ENCODE measurements at places on chromosomes 6 and 20.

DNA sequence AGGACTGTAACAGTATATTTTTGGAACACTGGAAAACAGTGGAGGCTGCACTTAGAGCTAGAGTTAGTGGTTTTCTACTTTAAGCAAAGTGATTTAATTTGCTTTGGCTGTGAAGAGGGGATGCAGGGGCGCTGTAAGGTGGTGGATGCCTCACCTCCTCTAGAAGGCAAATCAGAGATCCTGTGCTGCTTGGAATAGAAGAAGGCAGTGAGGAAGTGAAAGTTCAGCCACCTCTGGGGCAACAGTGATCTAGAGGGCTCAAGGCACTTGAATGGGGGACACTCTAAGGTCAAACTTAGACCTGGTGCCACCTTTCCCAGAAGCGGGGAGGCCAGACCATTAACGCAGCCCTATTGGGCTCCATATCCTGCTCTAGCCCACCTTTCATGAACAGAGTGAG, 19.0 kb upstream of the SNRPB2 start:
- DNase-seq: no peak

- no peak for DNase-seq
Measured at GRCh38 chr6:170095273-170095981, 195.5 kb downstream of the DLL1 start.

DNA sequence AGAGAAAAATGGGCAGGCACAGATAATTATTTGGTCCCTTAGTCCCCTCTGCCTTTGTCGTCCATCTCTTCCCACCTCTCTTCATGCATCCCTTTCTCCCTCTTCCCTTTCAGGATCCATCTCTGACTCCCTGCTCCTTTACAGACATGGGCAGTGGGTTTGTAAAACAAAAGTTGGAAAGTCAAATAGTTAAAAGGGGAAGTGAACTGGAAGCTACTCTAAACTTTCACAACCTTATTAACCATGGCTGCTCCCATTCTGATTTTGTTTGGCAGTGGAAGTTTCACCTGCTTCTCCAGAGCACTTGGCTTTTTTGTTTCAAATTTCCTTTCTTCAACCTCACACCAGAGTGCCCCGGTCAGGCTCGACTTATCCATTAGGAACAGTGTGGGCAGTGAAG, 1.2 kb downstream of the HLA-DQA2 start:
- no peak for DNase-seq

DNA sequence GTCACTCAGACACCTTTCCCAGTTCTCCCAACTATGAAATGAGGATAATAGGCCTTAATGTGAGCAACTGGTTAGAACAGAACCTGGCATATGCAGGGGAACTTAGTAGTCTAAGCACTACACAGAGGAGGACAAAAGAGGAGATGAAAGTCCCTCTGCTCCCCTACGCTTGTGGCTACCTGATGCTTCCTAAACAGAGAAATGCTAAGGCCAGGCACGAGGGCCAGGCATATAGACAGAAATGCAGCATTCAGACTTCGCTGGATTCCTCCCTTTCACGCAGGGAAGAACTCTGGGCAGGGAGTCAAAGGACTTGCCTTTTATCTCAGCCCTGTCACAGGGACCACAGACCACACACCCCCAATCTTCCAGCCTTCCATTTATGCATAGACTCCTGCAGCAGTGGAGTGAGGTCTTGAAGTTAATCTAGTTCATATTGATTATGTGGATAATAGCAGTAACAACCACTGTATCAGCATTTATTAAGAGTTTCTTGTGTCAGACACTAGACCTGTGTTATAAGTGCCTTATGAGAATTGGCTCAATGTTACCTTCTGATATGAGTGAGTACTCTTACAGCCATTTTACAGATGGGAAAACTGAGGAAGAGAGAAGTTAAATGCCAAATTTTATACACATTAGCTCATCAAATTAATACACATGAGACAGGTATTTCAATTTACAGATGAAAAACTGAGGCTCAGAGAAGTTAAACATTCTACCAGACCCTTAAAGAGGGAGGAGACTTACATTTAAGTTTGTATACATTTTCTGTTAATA, 27.0 kb upstream of the TRAF3IP2 start:
- DNase-seq: no peak

DNA sequence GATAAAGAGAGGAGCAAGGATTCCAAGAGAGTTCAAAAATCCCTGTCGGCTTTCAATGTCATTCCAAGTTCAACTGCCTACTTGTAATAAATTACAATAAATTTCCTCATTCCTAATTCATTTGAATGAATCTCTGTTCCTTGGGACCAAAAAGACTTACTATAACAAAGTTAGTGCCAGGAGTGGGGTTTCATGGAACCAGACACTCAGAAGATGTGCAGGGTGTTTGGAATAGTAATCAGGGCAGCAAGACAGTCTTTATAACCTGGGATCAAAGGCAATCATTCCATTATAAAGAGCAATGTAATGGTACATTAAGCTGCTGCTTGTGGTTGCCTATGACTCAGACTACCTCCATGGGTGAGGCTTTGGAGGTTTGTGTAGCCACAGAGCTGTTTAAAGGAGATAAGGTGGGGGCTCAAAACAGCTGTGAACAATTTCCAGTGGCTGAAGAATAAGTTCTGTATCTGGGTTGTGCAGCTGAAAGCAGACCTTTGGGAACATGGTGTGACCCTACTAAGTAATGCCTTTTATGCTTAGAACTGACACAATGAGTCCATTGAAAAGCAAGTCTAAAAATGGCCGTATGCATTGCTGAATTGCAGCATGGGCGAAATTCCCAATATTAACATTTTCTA, 159.9 kb downstream of the LINC00237 start:
- no peak for DNase-seq

GRCh38 chr6:165458134-165458533, 148.7 kb upstream of the C6orf118 start:
- DNase-seq: no peak

DNA sequence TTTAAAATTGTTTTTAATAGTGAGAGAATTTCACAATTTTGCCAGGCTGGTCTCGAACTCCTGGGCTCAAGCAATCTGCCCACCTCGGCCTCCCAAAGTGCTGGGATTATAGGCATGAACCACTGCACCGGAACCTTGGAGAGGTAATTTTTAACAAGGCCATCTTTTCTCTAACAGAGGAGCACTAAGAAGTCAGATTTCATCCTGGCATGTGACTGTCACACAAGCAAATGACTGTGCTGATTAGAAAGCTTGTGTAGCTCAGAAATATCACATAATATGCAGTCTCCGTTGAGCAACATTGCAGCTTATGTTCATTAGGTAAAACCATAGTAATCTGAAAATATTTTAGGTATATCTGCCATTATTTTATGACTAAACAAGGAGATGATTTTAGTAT, 156.0 kb downstream of the CCDC170 start:
- DNase-seq: no peak

GRCh38 chr6:81293896-81294295, 458.6 kb downstream of the TENT5A start:
- DNase-seq: no peak

DNA sequence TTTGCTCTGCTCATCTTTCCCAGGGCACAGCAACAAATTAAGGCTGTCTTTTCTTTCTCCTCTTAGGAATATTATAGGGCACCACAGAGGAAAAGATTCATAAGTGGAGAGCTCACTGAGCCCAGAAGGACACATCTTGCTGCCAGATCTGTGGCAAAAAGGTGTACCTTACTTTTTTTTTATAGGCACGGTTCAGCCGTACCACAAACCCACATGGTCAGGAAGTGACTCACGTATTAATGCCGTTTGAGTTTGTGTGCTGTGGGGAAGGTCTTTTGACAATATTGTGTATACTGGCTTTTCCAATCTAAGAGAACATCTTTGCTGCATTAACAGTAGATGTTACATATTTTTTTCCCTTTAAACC, 28.4 kb downstream of the PAQR8 start:
- DNase-seq: peak; percentile 10

GRCh38 chr6:124432620-124433019, 529.6 kb upstream of the RNF217 start:
- DNase-seq: peak; percentile 43

DNA sequence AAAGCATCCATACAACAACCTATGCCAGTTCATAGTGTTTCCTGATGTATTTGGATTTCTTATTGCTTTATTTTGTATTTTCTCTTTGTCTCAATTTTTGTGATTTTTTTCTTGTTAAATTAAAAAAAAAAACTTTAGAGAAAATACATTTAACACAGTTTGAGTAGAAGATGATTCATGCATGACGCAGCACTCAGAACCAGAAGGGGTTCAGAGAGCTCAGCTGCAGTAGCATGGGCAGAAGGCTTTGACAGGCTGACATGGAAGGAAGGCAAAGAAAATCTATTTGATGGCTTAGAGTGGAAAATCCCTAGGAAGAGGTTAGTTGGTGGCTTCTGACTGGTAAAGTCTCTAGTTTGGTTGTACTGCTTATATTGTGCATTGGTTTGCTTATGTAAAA, 207.2 kb upstream of the STXBP5 start:
- no peak for DNase-seq

DNA sequence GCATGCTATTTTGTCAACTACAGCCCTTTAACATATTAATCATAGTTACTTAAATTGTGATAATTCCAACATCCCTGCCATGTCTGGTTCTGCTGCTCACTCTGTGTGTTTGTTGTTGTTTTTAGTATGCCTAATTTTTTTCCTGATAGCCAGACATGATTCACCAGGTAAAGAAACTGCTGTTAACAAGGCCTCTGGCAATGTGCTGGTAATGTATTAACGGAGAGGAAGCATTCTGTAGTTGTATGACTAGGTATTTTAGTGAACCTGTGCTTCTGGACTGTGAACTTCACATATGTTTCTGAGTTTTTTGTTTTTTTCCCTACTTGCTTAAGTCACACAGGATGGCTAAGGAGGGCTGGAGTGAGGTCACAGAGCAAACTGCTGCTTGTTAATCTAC, 4.8 kb downstream of the DYNLT2 start:
- DNase-seq: no peak

GRCh38 chr20:48626938-48627736, 200.7 kb downstream of the PREX1 start:
- DNase-seq: peak; percentile 30

DNA sequence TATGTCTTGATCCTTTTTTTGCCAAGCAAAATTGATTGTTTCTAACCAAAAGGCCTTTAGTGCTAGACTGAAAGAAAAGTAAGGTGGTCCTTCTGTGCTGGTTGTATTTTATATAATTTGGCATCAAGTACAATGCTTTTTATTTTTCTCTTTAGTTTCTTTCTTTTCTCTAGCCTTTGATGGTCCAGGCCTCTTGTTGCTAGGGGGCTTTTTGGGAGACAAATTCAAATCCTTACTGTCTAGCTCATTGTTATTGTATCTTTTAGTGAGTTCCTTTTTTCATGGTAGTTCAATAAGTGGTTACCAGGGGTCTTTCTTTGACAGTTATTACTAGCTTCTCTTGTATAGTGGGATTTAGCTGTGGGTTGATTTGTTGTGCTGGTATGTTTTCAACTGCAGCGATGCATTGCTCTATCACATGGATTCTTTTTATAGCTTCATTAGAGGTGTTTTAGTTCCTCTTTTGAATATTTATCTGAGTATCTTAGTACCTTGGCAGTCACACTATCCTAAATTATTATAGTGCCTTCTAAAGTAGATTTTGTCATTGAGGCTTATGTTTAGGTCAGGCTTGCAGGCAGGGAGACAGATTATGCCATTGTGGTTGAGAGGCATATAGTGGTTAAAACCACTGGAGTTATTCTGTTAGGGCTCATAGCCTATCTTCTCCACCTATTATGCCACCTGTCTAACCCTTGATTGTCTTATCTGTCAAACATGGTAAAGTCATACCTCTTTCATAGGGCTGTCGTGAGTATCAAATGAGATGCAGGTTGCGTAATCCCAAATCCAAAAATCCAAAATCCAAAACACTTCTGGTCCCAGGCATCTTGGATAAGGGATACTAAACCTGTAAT, 49.5 kb downstream of the KCNS1 start:
- no peak for DNase-seq

DNA sequence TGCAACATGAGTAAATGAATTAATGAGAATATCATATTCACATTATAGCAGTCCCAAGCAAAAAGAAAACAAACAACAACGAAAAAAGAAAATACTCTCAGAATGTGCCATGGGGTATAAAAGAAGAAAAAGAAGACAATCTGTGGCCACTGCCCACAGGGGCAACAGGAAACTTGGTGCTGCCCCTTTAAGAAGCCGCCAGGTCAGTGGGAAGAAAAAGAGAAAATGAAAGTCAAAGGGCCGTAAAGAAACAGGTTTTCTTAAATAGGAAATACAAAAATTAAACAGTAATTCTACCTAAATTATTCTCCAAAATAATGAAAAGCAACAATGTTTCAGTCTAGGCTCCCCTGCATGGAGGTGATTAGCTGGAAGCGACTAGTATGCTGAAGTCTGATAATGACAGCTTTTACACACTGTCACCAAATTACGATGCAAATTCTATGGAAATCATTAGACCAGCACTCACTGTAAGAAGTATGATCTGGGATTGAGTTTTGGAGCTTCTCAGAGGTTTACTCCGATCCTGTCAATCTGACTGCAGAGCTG, 23.6 kb downstream of the GMDS start:
- peak; percentile 52 for DNase-seq

DNA sequence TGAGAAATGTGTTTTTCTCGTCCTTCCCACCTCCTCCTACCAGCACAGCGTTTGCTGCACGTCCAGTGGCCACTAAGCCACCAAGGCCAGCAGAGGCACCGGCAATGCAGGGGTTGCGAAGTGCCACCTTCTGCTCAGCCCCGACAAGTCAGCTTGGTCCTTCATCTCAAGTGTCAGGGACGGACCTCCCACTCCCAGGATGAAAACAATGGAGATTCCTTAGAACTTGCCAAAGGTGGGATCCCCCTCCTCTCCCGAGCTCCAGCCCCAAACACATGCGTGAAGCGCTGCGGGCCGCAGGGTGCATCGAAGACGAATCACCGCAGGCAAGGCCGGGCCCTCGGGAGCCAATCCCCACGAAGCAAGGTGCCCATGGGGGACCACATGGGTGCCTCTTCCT, 60.8 kb downstream of the WDR27 start:
- no peak for DNase-seq

DNA sequence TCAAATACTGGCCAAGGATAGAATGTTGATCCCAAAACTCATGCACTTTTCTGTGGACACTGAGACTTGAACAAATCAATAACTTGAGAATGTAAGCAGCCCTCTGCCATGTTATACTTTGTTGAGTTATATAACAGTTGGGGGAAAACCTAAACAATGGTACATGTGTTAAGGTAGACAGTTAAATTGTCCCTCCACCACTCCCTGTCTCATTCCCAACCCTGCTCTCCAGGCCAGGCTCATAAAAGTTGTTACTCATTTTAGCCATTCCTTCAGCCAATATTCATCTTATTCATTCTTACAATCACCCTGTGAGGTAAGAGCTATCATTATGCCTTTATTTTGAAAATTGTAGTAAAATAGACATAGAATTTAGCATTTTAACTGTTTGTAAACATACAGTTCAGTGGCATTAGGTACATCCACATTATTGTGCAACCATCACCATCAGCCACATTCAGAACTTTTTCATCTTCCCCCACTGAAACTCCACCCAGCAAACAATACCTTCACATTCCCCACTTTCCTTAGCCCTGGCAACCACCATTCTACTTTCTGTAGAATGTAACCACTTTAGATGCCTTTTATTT, 38.2 kb upstream of the IER3 start:
- no peak for DNase-seq

DNA sequence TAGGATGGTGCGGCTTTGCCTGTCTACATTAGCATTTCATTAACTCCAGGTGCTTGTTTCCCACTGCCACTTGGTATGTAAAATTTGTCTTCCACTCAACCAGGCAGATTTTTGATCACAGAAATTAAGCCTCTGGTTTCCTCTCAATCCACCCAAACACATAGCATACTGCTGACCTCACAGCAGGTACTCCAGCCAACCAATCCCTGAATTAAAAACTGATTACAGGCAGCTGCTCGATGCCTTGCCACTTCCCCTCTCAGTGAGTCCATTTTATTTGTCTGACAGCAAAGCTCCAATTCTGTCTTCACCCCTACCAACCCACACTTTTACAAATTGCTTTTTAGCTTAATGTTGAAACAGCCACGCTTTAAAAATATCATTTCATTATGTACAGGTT, 95.2 kb downstream of the PLCB1 start:
- DNase-seq: no peak

Measured in suppressor macrophage treated with lipopolysaccharide for 1 hour (primary cell).